ENCODE measurements at places on chromosomes 1 and 21.

GRCh38 chr1:100597784-100598183, 59.8 kb downstream of the GPR88 start:
- no peak for DNase-seq

DNA sequence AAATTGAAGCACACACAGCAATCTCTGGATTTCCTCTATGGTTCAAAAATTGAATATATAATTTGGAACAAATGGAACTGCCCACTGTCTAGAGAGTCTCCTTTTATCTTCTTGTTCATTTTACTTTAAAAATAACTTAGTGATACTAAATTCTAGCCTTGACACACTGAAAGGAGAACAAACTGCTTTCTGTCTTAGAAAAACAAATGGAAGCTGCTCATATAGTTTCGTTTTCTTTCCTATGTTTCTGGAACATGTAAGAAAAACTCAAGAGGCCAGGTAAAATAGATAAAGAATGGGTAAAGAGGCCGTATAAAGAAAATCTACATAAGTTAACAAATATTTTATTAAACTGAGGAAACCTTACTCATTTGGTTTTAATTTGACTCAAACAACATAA, 332.7 kb downstream of the NEGR1 start:
- no peak for DNase-seq

GRCh38 chr1:91803123-91803522, 82.8 kb downstream of the TGFBR3 start:
- DNase-seq, result no peak

- DNase-seq, result no peak
Observed at GRCh38 chr21:42153746-42154145, 65.2 kb upstream of the ABCG1 start.

DNA sequence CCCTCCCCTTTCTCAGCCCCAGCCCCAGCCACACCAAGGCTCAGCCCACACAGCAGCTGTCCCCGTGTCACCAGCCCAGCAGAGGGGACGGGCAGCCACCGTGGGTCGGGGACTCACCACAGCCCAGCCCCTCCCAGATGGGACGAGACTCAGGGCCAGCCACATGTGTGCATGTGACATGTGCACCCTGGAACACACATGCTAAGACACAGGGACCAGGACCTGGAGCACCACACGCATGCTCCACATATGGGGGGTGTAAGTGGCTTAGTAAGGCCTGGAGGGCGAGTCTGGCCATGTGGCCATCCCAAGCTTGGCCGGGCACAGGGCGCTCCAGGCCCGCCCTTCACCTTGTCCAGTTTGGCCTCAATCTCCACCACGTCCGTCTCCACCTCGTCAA, 4.0 kb downstream of the ACAP3 start:
- no peak for DNase-seq

- peak; percentile 80 for DNase-seq
Observed at GRCh38 chr1:168261390-168261789, 19.3 kb upstream of the TBX19 start.

DNA sequence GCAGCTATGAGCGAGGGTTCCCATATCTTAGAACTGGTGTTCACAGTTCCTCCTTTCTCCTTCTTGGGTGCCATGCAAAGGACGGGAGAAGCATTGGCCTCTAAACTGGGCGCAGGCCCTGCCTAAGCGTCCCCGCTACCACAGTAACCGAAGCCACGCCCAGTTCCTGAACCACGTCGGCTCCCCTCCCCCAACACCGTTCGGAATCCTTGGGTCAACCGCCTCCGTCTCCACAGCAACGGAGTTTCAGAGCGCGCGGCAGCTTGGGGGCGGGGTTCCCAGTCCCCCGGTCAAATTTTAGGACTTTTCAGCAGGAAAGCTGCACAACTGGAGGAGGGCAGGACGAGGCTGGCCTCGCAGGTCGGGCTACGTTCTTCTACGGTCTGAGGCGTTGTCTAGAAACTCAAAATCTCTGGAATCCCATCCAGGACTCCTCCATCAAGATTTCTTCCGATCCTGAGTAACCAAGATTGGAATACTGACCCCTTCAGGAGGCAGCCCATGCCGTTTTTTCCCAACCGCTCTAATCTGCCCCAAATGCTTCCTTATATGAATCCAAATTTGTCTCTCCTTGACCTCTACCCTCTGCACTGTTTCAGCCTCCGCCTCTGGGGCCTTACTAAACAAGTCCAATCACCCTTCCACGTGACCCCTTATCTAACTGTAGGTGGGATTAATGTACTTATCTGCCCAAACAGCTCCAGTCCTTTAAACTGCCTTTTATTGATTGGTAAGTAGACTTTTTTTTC, at the start of gene SPAG17:
SPAG17 (minus strand) TSS at position 145 of the 749 bp plus-strand sequence; CDS start at position 74, 71 bp downstream.
- peak; percentile 70 for DNase-seq

- no peak for DNase-seq
Observed at GRCh38 chr1:27560268-27561123, 43.4 kb downstream of the AHDC1 start.

Data from fibroblast of skin of abdomen (primary cell).